ENCODE measurements at places on chromosomes 2 and 18. TPM values are rescaled to one million over a fixed set of nuclear protein-coding genes. Genes with fewer than 3 reads are reported as not detected.
A peak's percentile ranks its signal among the peaks of the same experiment; 100 is the strongest.

DNA sequence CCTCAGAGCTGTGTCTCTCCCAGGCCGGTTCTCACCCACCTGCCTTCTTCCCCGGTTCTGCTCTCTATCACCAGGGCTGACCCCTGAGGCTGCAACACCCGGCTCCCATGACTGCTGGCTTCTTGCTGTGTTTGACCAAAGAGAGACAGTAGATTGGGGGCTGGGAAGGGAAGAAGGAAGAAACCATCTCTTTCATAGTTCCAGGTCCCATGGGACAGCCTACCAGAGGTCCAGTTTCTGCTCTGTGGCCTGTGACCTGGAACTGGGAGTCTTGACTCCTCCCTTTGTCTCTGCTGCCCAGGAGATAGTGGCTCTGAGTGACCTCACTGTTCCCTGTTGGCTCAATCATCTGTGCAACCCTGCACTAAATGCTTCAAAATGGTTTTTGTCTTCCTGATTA is 38.1 kb downstream of the ALPK2 start:
- DNase-seq = no peak

The LHCGR gene
- total RNA-seq = not detected

- peak; percentile 54 for DNase-seq
Measured at GRCh38 chr2:120287183-120288015, 34.7 kb downstream of the RALB start.

GRCh38 chr2:30871440-30871839 is 64.2 kb upstream of the CAPN13 start:
- no peak for DNase-seq

The SERPINB7 gene
- not detected for total RNA-seq

DNA sequence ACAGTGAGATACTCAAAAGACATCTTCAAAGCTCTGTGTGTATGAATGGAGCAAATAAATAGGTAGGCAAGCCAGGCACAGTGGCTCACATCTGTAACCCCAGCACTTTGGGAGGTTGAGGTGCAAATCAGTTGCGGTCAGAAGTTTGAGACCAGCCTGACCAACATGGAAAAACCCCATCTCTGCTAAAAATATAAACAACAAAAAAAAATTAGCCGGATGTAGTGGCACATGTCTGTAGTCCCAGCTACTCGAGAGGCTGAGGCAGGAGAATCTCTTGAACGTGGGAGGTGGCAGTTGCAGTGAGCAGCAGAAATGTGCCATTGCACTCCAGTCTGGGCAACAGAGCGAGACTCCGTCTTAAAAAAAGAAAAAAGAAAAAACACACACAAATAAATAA is 945.1 kb upstream of the PIK3C3 start:
- DNase-seq = no peak

The SLC66A2 gene
- total RNA-seq = 32.0 TPM

- no peak for DNase-seq
Measured at GRCh38 chr2:61356261-61356957, 114.5 kb downstream of the USP34 start.

- DNase-seq = no peak
Measured at GRCh38 chr2:31053929-31054782, 84.1 kb downstream of the GALNT14 start.

DNA sequence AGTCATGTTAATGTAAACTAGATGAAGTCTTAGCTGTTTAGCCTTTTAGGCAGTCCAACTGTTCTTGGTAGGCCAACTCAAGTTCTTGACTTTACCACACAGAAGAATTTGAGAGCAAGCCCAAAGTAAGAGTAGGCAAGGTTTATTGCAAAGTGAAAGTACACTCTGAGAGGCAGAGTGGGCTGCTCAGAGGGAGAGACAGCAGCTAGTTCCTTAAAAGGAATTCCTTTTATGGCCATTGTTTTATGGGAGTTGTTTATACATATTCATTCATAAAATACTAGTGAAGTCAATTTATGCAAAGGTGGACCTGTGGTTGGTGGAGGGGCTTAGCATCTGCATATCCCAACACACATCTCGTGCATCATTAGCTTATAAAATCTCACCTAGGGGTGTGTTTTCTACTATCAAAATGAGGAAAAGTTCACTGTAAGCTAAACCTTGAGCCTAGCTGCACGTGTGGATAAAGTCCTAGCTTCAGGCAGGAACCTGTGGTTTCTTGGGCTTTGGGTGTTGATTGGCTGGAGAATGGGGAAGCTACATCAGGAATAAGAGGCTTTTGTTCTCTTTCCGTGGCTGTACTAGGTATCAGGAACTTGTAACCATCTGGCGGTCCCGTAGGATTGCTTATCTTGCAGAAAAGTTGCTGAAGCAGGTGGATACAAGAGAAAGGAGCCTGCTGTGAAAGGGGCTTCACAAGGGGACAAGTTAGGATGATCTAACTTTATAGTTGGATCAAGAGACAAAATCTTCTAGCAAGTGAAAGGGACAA is 110.4 kb upstream of the GULP1 start:
- no peak for DNase-seq

The LOXHD1 gene
- not detected for total RNA-seq

The GPR45 gene
- not detected for total RNA-seq

The ITPRIPL1 gene
- total RNA-seq = 46.3 TPM

The ZNF513 gene
- total RNA-seq = 16.7 TPM

- DNase-seq = no peak
Measured at GRCh38 chr18:48932822-48933510, 17.8 kb downstream of the SMAD7 start.

The OTOS gene
- total RNA-seq = not detected

GRCh38 chr2:42888321-42889245 is 96.2 kb upstream of the HAAO start:
- no peak for DNase-seq

DNA sequence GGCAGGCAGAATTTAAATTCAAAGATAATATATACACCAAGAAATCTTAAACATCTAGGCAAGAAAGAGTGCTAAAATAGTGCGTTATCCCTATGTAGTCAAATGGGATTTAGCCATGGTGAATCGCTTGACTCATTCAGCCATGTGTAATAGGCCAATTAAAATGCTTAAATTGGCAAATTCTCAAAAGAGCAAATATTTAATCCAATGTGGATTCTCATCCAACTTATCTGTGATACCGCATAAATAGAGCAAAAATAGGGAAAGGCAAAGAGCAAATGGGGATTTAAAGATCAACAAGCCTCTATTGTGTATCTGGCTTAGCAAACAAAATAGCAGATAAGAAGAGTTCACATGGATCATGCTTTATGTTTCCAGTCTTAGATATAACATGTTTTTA is 123.2 kb upstream of the RPRM start:
- DNase-seq = no peak

DNA sequence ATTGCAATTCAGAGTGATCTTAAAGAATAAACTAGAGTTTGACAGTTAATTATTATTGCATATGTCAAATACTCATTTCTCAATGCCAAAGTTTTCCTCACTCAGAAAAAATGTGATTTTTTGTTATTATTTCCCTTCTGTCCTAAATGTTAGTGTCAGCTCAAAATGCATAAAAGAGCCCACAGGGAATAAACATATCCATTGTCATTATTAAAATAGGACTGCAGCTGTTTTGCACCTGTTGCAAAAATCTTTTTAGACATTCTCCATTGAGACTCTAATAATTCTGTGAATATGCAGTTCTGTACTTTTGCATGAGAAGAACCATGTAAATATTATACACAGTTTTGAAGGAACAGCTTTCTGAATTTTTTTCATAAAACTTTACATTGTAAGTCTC is 540.0 kb upstream of the SLC39A10 start:
- DNase-seq = no peak

DNA sequence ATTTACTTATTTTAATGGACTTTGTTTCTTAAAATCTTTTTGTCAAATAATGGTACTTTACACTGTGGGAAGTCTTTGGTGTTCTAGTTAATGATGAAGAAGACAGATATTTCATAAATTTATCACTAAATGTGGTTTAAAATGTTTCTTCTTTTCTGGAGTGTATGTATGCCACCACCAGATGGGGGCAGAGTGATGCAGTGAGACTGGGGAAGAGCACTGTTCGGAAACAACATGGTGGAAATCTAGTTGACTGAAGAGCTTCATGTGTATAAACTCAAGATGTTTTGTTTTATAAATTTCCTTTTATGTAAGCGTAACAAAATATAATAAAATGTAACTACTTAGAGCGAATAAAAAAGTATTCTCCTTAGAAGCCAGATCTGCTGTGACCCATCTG is 195.1 kb downstream of the KCNE4 start:
- DNase-seq = no peak

- no peak for DNase-seq
Measured at GRCh38 chr18:7958897-7959146, 391.7 kb downstream of the PTPRM start.

The PREB gene
- 67.4 TPM for total RNA-seq

GRCh38 chr2:75287624-75288316 is 88.5 kb upstream of the TACR1 start:
- DNase-seq = no peak

- no peak for DNase-seq
Measured at GRCh38 chr2:226792155-226792881, 7.3 kb downstream of the IRS1 start.

DNA sequence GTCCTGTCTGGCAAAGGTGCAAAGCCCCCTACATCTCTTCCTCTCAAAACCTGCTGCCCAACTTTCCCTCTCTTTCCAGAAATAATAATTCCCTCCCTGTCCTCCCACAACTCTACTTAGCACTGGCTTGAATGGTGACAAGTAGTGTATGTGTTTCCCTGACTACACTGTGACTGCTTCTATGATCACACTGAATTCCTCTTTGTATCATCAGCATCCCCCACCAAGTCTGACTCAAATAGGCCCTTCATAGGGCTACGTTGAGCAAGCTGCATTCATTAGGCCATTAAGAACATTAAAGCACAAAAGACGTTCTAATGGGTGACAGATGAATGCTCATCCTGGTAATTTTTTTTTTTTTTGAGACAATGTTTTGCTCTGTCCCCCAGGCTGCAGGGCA is 13.7 kb upstream of the ST3GAL5 start:
- no peak for DNase-seq

DNA sequence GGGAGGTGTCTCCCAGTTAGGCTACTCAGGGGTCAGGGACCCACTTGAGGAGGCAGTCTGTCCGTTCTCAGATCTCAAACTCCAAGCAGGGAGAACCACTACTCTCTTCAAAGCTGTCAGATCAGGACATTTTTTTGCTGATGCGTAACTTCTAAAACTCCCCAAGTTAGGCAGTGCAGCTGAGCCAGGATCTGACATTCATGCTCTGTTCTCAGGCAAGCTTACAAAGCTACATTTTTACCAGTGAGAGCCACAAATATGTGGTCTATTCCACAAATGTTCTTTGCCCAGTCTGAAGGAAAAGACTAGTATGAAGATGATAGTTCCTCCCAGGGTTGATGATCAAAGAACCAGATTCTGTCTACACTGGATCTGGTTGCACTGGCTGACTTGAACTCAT is 184.1 kb downstream of the MTCL1 start:
- DNase-seq = no peak

GRCh38 chr2:127654838-127655175 is 8.9 kb downstream of the GPR17 start:
- no peak for DNase-seq

The SLC5A7 gene
- not detected for total RNA-seq

The STARD6 gene
- total RNA-seq = not detected

The LRPPRC gene
- 62.1 TPM for total RNA-seq

DNA sequence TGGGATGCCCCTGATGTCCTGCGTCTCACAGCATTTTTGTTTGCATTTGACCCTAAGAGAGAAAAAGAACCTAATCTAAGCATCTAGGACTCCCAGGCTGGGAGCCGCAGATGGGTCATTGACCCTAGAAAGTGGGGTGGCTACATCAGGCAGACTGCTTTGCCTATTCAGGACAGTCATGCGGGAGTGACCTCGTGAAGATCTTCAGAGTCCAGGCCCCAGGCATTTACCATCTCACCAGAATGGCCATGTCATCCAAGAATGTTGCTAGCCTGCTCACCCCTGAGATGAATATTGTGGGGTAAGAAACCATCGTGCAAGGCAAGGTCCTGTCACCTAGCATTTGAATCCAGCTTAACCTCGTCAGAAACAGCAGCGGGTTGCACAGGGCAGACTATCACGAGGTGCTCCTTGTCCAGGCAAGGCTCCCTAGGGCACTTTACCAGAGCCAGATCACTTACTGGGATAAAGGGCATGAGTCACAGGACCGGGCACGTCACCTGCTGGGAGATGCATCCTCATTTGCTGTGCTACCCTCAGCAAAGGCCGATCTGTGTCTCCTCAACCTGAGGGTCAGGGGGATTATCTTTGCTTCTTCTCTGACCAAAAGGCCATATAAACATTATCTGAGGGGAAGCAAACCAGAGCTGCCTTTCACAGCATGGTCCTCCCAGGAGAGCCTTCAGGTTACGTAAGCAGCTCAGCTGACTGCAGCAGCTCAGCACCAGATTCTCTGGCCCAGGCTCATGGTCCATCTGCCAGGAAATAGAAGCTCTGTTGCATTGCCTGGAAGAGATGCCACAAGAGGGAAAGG is 162.3 kb downstream of the ACKR3 start:
- no peak for DNase-seq

The FAP gene
- not detected for total RNA-seq

- DNase-seq = no peak
Measured at GRCh38 chr2:24957221-24957620, 14.5 kb downstream of the DNAJC27 start.

The ONECUT2 gene
- not detected for total RNA-seq

GRCh38 chr18:425106-425745 is 75.3 kb downstream of the COLEC12 start:
- DNase-seq = no peak

DNA sequence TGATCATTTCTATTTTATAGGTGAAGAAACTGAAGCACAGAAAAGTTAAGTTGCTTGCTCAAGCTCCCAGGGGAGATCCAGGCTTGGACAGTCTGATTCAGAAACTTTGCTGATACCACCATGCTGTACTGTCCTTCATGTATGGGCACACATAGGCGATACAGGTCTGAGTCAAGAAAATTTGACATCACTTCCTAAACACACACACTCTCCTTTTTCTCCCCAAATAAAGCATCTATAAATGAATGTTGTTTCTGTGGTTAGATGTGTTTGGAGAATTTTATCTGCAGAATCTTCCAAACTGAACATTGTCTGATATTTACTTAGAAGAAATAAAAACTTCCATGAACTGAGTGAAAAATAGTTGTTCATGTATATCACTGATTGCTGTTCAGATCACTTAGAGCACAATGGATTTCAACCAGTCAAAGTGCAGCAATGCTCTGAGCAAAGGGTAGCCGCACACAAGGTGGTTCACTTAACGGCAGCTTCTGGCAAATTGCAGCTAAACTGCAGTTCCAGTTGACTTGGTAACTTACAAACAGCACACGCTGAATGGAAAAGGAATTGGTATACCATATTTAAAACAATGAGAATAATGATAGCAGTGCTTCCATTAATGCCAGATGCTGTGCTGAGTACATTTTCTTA is 10.0 kb upstream of the AGFG1 start:
- DNase-seq = no peak

DNA sequence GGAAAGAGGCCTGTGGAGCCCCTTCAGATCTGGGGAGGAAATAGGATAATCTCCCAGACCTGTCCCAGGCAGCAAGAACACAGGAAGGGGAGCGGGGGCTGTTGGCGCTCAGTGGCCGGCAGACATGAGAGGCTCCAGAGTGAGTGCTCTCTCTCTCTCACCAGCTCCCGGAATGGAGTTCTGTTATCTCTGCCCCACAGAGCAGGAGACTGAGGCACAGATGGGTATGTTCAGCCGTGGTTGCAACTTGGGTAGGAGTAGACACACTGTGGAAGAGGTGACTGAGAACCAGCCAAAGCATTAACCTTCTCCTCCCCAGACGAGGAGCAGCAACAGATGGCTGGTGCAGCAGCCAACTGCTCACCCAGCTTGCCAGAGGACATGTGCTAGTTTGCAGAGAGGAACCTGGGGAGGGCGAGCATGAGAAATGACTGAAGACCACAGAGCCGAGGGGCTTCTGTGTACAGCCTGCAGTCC is 82.0 kb downstream of the NRP2 start:
- no peak for DNase-seq

- no peak for DNase-seq
Measured at GRCh38 chr18:76823161-76823538, 793 bp downstream of the ZNF236 start.

All from activated CD4-positive, alpha-beta memory T cell treated with anti-CD3 and anti-CD28 coated beads, Interleukin-2, amount 10 ng/mL, durations not matched to agents 7 days and 5 days (primary cell).